ENCODE measurements at places on chromosomes 12 and 14. TPM values are rescaled to one million over a fixed set of nuclear protein-coding genes. Genes with fewer than 3 reads are reported as not detected.

NXPH4 gene
- 92.7 TPM for total RNA-seq

ASCL1 gene
- not detected for total RNA-seq

MYH6 gene
- not detected for total RNA-seq

ESPL1 gene
- 29.5 TPM for total RNA-seq

GALNT9 gene
- total RNA-seq = 0.08 TPM

- no peak overlapping the region for H3K4me3 ChIP-seq
- H3K4me1 ChIP-seq = no peaks in the 10 kb centered on the region
- no peaks in the 10 kb centered on the region for H3K27me3 ChIP-seq
- H3K27ac ChIP-seq = no peak overlapping the region
- no peaks in the 10 kb centered on the region for H3K36me3 ChIP-seq
Observed at GRCh38 chr12:24599736-24600135, 349.2 kb downstream of the BCAT1 start.

DNA sequence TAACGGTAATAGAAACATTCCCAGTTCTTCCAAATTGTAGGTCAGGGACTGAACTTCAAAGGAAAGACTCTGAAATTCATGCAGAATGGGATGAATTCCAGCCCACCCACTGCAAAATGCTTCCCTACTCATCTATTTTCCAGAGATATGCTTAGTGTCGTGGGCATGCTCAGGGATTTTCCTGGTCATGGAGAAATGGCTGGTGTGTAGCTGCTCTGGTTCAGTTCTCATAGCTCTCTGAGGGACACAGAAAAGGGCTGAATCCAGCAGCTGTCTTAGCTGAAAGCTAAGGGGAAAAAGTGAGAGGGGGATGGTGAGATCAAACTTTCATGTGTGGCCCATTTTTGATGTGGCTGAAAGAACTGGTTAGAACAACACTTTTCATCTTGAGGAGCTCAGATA, 72.9 kb upstream of the KRAS start:
- peak; percentile 21 for DNase-seq
- H3K4me3 ChIP-seq = no peak overlapping the region
- no peaks in the 10 kb centered on the region for H3K36me3 ChIP-seq
- no peak overlapping the region for H3K27ac ChIP-seq
- H3K4me1 ChIP-seq = peaks cover 6% of the 10 kb centered on the region

GRCh38 chr12:94595152-94595551, 55.2 kb downstream of the TMCC3 start:
- H3K4me1 ChIP-seq = peaks cover 7% of the 10 kb centered on the region
- H3K27me3 ChIP-seq = no peaks in the 10 kb centered on the region
- H3K27ac ChIP-seq = no peak overlapping the region
- H3K4me3 ChIP-seq = no peak overlapping the region

- H3K27me3 ChIP-seq = no peaks in the 10 kb centered on the region
- no peaks in the 10 kb centered on the region for H3K4me1 ChIP-seq
- H3K36me3 ChIP-seq = peaks cover 35% of the 10 kb centered on the region
- H3K4me3 ChIP-seq = no peak overlapping the region
- DNase-seq = no peak
Observed at GRCh38 chr12:29644536-29645162, 139.1 kb downstream of the TMTC1 start.

DNA sequence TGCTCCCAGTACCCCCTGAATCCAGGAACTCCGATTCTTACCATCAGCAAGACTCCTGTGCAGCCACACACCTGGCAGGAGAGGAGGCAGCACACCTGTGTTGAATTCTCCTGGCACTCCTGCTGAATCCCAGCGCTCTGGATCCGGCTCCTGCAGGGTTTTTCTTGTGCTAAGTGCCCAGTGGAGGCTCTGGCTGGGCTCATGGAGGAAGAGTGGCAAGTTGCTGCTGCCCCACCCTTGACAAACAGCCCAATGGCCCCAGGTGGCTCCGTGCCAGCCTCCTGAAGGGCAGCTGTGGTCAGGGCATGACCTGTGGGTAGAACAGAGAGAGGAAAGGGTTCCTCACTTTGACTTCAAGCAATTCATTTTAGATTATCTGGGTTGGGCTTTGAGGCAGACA, 20.0 kb downstream of the CRACR2A start:
- H3K4me1 ChIP-seq = peaks cover 13% of the 10 kb centered on the region
- no peak overlapping the region for H3K4me3 ChIP-seq
- DNase-seq = no peak
- 0 out of 2 replicates have a peak, but pooled peaks cover 3% of the 10 kb centered on the region for H3K36me3 ChIP-seq
- no peaks in the 10 kb centered on the region for H3K27me3 ChIP-seq

DNA sequence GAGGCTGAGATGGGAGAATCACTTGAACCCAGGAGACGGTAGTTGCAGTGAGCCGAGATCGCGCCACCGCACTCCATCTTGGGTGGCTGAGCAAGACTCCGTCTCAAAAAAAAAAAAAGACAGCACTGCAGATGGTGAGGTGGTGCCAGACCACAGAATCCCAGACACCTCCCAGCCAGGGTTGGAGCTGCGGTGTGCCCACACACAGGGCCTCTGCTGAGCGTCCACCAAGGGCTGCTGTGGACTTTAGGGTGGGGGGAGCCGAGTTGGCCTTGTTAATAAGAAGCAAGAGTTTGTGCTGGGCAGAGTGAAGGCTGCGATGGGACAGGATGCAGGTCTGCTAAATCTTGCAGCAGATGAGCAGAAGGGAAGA, 14.2 kb downstream of the KMT5A start:
- DNase-seq = no peak
- no peaks in the 10 kb centered on the region for H3K4me1 ChIP-seq

DNA sequence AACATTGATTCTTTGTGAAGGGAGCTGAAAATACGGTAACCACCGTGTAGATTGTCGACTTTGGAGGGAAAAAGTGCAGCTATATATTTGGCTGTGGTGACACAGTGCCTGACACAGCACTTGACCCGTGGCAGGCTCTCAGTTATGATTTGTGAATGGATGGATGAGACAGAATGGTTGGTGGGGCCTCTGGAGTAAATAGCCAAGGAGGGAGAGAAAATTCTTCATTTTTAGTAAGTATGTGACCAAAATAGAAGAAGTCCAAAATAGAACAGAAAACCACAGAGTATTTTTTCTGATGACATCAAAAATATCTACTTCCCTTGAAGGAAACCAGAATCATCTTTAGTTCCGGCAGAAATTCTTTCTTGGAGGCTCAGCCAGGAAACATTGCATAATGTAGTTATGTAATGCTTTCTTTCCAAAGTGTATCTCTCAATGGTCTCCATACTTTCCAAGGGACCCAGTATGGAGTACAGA, 82.0 kb upstream of the WSCD2 start:
- no peak overlapping the region for H3K27ac ChIP-seq
- no peaks in the 10 kb centered on the region for H3K27me3 ChIP-seq
- DNase-seq = no peak
- no peaks in the 10 kb centered on the region for H3K4me1 ChIP-seq
- no peak overlapping the region for H3K4me3 ChIP-seq

Data from SJCRH30 (cell line).